ENCODE measurements at places on chromosomes 12 and 14. TPM values are rescaled to one million over a fixed set of nuclear protein-coding genes. Genes with fewer than 3 reads are reported as not detected.

The FLRT2 gene
- total RNA-seq: not detected

The MYF6 gene
- total RNA-seq: not detected

The C12orf50 gene
- total RNA-seq: 0.12 TPM

The SLCO1A2 gene
- not detected for total RNA-seq

The PTCSC3 gene
- not detected for total RNA-seq

The SERPINA4 gene
- not detected for total RNA-seq

The NELL2 gene
- 47.1 TPM for total RNA-seq

The RNASE2 gene
- total RNA-seq: not detected

The CEBPE gene
- total RNA-seq: 0.34 TPM

The ASB2 gene
- total RNA-seq: 66.6 TPM

The SLC2A14 gene
- not detected for total RNA-seq

The PRR4 gene
- total RNA-seq: 2.4 TPM

The FERMT2 gene
- total RNA-seq: 1.6 TPM

The TAMALIN gene
- total RNA-seq: 3.9 TPM

The SPIC gene
- total RNA-seq: not detected

The IAPP gene
- total RNA-seq: not detected
